Neural progenitor cell (in vitro differentiated cells): ENCODE measurements at places on chromosomes 1 and 21.
A peak's percentile ranks its signal among the peaks of the same experiment; 100 is the strongest.

GRCh38 chr1:109243221-109243620 lies 6.1 kb upstream of the CELSR2 start:
- no peak for DNase-seq

DNA sequence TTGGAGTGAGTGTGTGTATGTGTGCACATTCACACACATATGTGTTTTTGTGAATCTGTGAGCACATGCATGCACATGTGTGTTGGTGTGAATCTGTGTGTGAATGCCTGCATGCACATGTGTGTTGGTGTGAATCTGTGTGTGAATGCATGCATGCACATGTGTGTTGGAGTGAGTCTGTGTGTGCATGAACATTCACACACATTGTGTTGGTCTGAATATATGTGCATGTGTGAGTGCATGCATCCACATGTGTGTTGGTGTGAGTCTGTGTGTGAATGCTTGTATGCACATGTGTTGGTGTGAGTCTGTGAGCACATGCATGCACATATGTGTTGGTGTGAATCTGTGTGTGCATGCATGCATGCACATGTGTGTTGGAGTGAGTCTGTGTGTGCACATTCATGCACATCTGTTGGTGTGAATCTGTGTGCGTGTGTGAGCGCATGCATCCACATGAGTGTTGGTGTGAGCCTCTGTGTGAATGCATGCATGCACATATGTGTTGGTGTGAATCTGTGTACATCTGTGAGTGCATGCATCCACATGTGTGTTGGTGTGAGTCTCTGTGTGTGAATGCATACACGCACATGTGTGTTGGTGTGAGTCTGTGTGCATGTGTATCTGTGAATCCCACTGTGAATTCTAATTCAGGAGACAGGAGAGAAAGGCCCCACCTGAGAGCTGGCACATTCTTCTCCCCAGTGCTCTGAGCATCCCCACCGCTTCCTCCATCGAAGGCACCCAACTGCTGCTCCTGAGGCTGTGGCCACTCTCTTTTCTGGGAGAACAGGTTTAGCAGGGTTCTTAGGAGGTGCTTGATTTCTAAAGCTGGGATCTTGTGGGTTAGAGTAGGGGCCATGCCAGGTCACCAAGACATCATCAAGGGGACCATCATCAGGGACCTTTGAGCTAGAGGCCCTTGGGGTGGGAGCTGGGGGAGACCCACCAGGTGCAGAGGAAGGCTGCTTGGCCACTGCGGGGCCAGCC lies 117.5 kb upstream of the ARHGEF16 start:
- no peak for DNase-seq

DNA sequence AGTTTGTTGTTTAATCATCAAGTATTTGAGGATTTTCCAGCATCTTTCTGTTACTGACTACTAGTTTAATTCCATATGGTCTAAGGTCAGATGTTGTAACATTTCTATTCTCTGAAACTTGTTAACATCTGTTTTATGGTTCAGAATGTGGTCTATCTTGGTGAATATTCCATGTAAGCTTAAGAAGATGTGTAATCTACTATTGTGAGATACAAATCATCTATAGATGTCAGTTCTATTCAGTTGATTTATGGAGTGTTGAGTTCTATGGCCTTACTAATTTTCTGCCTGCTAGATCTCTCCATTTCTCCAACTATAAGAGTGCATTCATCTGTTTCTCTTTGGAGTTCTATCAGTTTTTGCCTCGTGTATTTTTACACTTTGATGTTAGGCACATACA lies 31.5 kb downstream of the WARS2 start:
- DNase-seq, result no peak

DNA sequence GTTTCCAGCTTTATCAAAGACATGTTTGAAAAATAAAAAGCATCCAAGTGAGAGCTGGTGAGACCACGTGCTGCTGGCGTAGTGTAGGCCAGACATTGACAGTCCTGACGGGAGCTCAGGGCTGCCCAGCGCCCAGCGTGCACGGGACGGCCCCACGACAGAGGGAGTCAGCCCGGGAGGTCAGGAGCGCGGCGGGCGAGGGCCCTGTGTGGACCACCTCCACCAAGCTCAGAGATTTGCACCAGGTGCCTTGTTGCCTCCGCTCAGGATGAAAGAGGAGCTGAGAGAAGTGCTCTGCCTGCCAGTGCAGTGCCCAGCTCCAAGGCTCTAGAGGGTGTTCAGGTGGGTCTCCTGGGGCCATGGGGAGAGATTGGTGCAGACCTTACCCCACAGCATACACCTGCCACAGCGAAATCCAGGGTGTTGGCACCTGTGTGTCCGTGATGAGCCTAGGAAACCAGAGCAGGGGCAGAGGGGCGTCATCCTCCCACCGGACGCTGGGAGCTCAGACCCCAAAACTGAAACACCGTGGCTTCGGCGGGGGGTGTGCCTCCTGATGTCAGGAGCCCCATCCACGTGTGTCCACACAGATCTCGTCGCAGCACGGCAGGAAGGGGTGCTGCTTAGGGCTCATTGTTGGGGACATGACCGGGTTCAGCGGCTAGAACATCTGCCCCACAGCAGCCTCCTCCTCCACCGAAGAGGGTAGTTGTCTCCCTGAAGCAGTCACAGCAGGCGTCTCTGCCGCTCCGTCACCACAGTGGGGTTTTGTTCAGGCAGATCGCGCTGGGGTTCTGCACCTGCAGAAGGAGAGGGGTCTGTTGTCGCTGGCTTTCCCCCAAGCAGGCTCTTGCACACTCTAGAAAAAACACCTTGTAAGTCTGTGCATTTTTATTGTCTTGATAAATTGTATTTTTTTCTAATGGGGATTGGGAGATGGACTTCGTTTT lies 64.2 kb downstream of the POFUT2 start:
- DNase-seq, result no peak

DNA sequence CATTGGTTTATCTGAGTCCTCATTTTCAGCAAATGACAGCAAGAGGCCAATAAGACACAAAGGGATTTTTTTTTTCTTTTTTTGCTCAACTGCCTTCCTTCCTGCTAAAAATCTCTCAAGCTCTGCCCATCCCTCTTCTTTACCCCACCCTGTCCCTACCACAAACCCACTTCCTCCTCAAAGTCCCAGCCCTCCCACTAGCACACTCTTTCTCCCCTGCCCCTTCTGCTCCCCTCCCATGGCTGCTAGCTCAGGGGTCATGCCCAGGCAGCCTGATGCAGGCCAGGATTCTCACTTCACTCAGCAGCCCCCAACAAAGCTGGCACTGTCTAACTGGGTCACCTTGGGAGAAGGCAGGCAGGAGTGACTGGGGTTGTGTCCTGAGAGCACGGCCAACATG lies 28.8 kb upstream of the PPP2R5A start:
- no peak for DNase-seq

DNA sequence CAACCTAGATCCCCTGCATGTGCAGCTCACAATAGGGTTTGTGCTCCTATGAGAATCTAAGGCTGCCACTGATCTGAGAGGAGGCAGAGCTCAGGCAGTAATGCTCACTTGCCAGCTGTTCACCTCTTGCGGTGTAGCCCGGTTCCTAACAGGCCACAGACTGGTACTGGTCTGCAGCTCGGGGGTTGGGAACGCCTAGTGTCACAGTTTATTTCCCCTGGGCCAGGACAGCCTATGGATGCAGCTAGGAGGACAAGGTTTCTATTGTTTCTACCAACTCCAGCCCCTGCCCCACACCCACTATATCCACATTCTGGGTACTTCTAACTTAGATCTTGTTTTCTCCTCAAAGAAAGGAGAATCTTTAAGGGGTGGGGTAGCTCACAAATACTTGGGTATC lies 58.7 kb upstream of the PRRC2C start:
- no peak for DNase-seq

DNA sequence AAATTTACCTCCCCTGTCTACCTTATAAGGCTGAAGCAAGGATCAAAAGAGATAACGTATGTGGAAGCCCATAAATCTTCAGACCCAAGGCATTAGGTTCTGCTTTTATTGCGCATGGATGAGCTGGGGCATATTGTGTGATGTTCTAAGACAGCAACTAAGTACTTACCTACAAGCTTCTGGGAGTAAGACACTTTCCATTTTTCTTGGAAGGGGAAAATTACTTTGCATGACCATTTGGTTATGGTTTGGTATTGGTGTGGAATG lies 21.1 kb downstream of the LMOD1 start:
- DNase-seq, result no peak

DNA sequence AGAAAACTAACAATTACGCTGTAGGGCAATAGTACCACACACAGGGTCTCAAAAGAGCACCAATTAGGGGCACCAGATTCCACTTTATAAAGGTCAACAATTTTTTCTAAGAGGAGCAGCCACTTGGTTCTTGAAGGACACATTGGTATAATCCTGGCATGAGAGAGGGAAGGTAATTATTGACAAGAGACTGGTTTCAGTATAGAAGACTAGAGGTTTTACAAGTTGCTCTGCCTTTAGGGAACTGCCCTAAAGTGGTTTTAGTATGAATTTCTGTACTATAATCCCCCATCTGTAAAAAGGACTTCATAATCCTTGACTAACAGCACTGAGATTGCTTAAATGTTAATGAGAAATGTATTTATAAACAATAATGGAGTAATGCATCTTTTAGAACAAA lies 648.5 kb upstream of the PTBP2 start:
- no peak for DNase-seq

GRCh38 chr1:22673486-22674409 lies 20.7 kb downstream of the C1QB start:
- peak; percentile 93 for DNase-seq

- DNase-seq, result no peak
These were observed 647 bp downstream of the SDHB start for GRCh38 chr1:17053086-17053684.

DNA sequence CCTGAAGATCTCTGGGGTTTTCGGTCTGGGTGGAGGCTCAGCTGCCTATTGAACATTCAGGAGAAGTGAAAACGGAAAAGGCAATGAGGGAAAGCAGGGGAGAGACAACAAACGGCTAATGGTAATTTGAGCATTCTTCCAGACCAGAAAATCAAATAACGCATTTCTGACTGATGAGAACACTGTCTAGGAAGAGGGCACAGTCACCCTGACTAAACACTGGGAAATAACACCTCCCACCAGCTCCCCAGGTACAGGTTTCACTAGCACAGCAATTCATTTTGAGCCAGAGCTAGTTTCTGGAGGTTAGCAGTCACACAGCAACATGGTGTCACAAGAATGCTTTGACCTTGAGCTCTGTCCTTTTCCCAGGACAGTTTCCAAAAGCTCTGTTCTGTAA lies 21.1 kb downstream of the NCF2 start:
- no peak for DNase-seq

DNA sequence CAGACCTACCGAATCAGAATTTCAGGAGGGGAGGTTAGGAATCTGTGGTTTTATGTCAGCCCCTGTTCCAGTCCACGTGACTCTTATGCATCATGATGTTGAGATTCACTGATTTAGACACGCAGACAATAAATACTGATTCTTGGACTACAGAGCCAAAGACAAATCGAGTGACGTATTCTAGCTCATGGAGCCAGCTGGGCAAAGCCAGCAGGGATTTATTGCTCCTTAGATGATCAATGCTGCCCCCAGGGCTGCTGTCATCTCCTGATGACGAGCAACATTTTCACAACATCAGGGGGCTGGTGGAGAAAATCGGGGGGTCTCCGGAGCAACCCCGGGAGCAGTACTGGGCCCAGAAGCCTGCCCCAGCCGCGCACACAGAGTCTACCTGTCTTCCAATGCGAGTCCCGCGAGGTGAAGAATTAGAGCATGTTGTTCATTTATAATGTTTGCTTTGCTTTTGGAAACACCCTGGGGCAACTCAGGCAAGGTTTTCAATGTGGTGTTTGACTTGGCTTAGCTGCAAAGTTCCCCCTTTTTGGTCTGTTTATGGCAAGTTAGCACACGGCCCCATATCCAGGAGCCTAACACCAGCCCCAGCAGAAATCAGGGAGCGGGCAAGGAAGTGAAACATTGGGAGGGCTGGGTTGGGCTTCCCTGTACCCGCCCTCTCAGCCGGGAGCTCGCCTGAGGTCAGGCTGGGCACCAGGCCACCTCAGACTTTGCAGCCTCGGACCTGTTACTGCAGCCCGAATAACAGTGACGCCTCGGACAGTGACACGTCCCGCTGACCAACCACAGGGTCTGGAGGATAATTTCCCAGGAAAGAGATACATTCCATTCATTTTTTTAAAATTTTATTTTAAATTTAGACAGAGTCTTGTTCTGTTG lies 19.9 kb upstream of the CLDN14 start:
- DNase-seq, result no peak

DNA sequence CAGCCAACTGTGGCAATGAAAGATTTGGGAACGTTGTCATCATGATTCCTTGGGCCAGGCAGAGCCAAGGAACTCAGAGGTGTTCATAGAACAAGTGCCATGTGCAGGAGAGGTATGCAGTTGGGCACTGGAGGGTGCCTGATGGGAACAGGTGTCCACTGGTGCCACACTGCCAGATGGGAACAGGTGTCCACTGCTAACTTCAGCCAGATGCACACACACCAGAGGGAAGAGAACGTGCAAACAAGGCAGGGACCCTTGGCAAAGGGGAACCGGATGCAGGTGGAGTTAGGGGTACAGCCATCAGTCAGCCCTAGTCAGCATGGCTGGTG lies 13.5 kb downstream of the OLFML2B start:
- no peak for DNase-seq

GRCh38 chr1:190277107-190277506 lies 200.6 kb downstream of the BRINP3 start:
- DNase-seq, result peak; percentile 62

DNA sequence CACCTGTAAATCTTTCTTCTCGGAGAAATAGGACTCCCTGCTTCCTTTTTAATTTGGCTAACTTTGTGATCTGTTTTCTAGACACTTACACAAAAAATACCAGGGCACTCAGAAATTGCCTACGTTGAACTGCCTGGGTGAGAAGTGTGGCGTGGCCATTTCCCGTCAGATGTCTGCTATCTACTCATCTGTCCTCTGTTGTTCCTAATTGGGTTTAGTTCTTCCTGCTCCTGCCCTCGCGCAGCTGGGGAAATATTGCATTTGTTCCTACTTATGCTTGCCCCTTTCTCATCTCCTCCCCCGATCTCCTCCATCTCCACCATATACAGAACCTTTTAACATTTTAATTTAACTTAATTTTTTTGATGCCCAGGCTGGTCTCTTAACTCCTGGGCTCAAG lies 55.1 kb downstream of the CD58 start:
- DNase-seq, result no peak

- no peak for DNase-seq
These were observed 160.3 kb downstream of the PTPRU start for GRCh38 chr1:29396438-29397255.
